ENCODE measurements at places on chromosomes 7 and 10.

- no peak for DNase-seq
- H3K4me1 ChIP-seq = peaks cover 6% of the 10 kb centered on the region
- no peak overlapping the region for H3K27ac ChIP-seq
- no peaks in the 10 kb centered on the region for H3K27me3 ChIP-seq
Observed at GRCh38 chr10:92816091-92816531, 32.2 kb upstream of the EXOC6 start.

- no peak overlapping the region for H3K27ac ChIP-seq
- peaks cover 8% of the 10 kb centered on the region for H3K27me3 ChIP-seq
- H3K4me3 ChIP-seq = peak overlapping the region; percentile 18
- H3K4me1 ChIP-seq = peaks cover 7% of the 10 kb centered on the region
- no peak for DNase-seq
- peaks cover 2% of the 10 kb centered on the region for H3K36me3 ChIP-seq
Observed at GRCh38 chr10:31977440-31978155, 49.0 kb upstream of the ARHGAP12 start.

DNA sequence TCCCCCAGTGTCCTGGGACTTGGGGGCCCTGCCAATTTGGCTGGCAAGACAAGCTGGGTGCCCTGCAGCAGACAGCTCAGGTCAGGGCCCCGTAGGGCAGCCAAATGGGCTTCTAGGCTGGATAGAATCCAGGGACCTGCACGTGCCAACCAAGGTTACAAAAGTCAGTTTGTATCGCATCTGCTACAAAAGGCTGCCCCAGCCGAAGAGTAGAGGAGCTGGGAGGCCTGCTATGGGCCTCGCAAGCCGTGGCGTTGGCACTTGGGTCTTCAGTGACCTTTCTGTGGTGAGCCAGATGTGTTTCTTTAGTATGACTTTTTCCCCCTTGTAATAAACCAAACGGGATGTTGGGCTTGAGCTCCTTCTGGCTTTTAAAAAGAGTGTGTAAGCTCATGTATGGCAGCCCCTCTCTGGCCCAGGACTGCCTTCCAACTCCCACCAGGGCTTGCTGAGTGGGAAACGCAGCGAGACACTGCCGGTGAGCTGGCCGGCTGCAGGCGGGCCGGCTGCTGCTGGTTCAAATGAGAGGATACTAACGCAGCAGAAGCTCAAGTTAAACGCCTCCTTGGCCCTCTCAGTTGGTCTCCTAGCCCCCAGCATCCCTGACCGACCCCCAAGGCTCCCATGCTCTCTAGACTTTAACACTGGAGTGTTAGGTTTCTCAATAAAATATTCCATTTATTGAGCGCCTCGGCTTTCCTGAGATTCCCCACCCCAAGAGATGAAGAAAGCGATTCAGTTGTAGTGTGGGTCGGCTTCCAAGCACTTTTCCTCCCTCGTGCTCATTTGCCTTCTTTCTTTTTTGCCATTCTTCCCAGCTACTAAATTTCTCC, 3.1 kb upstream of the HOXA10 start:
- no peak for DNase-seq
- peaks cover 5% of the 10 kb centered on the region for H3K4me1 ChIP-seq
- peaks cover 25% of the 10 kb centered on the region for H3K27me3 ChIP-seq
- H3K4me3 ChIP-seq = no peak overlapping the region

DNA sequence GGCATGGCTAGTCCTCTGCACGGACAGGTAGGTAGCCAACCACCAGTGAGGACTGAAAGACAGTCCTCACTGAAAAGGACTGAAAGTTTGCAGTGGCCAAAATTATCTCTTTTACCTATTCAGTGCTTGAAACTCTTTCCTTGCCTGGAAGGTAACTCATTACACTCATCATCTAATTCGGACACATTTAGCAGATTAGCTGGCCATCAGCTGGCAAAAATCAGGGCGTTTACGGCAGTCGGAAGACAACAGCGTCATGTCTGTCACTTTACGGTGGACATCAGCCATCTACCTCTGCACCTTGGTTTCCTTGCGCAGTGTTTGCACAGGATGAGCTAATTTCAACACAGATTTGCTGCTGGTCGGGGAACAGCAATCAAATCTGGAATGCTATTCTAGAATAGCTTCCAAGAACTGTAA, 740 bp downstream of the ANXA7 start:
- no peaks in the 10 kb centered on the region for H3K27me3 ChIP-seq
- peak overlapping the region; percentile 93 for H3K4me3 ChIP-seq
- peaks cover 2% of the 10 kb centered on the region for H3K36me3 ChIP-seq
- H3K27ac ChIP-seq = peak overlapping the region; percentile 96
- no peak for DNase-seq

GRCh38 chr7:151367284-151367683, 25.7 kb downstream of the NUB1 start:
- peak overlapping the region; percentile 46 for H3K27ac ChIP-seq
- peaks cover 25% of the 10 kb centered on the region for H3K36me3 ChIP-seq
- no peaks in the 10 kb centered on the region for H3K27me3 ChIP-seq
- H3K4me1 ChIP-seq = peaks cover 3% of the 10 kb centered on the region
- no peak for DNase-seq

GRCh38 chr10:71006506-71006905, 118.1 kb upstream of the PCBD1 start:
- H3K27me3 ChIP-seq = peaks cover 11% of the 10 kb centered on the region
- no peak for DNase-seq
- H3K27ac ChIP-seq = no peak overlapping the region
- no peaks in the 10 kb centered on the region for H3K36me3 ChIP-seq
- H3K4me3 ChIP-seq = no peak overlapping the region
- H3K4me1 ChIP-seq = no peaks in the 10 kb centered on the region

DNA sequence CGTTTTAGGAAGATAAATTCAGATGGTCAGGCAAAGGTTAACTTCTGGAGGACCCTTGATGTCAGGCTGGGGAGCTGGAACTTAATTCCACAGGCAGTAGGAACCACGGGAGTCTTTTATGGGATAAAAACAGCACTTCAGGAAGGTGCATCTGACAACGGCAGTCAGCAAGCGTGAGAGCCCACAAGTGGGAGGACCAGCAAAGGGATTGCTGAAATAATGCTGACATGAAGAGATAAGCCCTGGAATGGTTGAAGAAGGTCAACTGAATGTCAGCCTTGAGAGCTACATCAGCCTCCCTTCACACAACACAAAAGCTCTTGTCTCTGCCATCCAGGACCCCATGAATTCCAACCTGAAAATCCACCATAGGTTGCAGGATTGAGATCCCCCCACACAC, 138.8 kb downstream of the SORCS1 start:
- no peak for DNase-seq
- H3K27me3 ChIP-seq = peaks cover 2% of the 10 kb centered on the region
- H3K27ac ChIP-seq = no peak overlapping the region
- H3K4me1 ChIP-seq = no peaks in the 10 kb centered on the region
- H3K4me3 ChIP-seq = no peak overlapping the region

DNA sequence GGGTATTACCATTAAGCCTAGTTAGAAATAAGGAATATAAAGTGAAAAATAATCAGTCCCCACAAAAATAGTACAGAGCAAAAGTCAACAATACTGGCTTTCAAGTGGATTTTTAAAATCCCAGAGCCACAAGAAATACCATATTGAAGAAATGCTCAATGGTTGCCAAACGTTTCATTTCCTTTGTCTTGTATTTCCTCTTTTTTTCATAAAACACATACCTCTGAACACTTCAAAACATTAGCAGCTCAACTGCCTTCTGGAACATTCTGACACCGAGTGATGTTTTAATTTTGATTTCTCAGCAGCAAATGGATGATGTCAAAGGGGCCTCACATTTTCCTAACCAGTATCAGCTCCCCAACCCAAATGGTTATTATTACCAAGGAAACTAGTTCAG, 10.5 kb downstream of the NOD1 start:
- DNase-seq = no peak
- peaks cover 13% of the 10 kb centered on the region for H3K36me3 ChIP-seq
- peaks cover 57% of the 10 kb centered on the region for H3K4me1 ChIP-seq
- H3K27ac ChIP-seq = peak overlapping the region; percentile 77
- peak overlapping the region; percentile 33 for H3K4me3 ChIP-seq
- H3K27me3 ChIP-seq = no peaks in the 10 kb centered on the region

DNA sequence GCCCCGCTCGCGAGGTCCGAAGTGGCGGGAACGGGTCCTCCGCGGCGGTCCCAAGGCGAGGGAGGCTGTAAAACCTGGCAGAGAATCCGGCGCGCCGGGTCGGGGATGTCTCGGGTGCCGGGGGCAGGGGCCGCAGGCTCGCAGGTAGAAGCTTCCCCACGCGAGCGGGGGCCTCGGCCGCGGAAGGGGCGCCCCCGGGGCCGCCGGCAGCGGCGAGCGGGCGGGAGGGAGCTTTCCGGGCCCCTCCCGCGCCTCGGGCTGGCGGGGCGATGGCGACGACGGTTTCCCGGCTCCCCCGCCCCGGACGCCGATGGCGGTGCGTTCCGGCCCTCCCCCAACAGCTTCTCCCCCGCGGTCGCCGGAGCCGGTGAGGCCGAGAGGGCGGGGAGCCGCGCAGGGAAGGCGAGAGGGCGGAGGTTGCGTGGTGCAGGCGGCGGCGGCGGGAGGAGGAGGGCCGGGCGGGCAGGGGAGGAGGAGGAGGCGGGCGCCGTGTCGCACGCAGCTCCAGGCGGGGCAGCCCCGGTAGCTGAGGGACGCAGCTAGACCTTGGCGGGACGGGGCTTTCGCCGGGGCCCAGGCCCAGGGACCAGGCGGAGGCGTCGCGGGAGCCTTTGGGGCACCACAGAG, at the start of gene CUL1:
Gene CUL1, plus strand, starts transcription at position 507 of the 627 bp plus-strand sequence. CDS start 31,220 bp downstream, outside the sequence.
- H3K27ac ChIP-seq = peak within 1 kb of the TSS; percentile 91
- peaks cover 40% of the 10 kb centered on the region for H3K4me1 ChIP-seq
- no peaks in the 10 kb centered on the region for H3K36me3 ChIP-seq
- H3K4me3 ChIP-seq = peak within 1 kb of the TSS; percentile 92

GRCh38 chr10:54854389-54854788, 53.4 kb upstream of the PCDH15 start:
- no peak overlapping the region for H3K4me3 ChIP-seq
- no peak for DNase-seq
- no peaks in the 10 kb centered on the region for H3K36me3 ChIP-seq
- H3K27ac ChIP-seq = no peak overlapping the region
- no peaks in the 10 kb centered on the region for H3K4me1 ChIP-seq

GRCh38 chr7:104664648-104665047, 336.2 kb downstream of the LHFPL3 start:
- H3K36me3 ChIP-seq = no peaks in the 10 kb centered on the region
- H3K4me3 ChIP-seq = no peak overlapping the region
- DNase-seq = no peak
- H3K27ac ChIP-seq = no peak overlapping the region
- peaks cover 2% of the 10 kb centered on the region for H3K27me3 ChIP-seq
- no peaks in the 10 kb centered on the region for H3K4me1 ChIP-seq

DNA sequence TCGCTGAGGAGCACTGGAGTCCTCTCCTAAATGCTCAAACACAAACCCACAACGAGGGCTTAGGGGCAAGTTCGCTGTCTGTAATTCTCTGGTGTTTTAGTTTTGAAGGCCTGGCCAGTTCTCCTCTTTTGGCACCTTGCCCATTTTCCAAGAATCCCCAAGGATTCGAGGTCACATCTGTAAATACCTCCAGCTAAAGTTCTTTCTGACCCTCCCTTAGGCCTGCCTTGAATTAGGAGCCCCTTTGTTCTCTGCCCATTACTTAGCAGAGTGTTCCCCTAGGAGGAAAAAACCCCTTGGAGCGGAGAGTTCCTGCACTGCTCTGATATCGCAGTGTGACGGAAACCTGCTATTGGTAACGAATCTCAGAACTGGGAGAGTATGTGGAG, 743 bp upstream of the PYROXD2 start:
- H3K4me3 ChIP-seq = no peak overlapping the region
- H3K27me3 ChIP-seq = no peaks in the 10 kb centered on the region
- H3K4me1 ChIP-seq = peaks cover 3% of the 10 kb centered on the region
- no peak for DNase-seq

GRCh38 chr10:132397036-132397541, at the start of gene PWWP2B:
Gene PWWP2B, plus strand, starts transcription at chr10:132397200. Its CDS starts 27 bp downstream, at chr10:132397227.
- peak within 1 kb of the TSS; percentile 89 for H3K27ac ChIP-seq
- H3K36me3 ChIP-seq = peaks cover 5% of the 10 kb centered on the region
- peak within 1 kb of the TSS; percentile 92 for H3K4me3 ChIP-seq
- peaks cover 55% of the 10 kb centered on the region for H3K4me1 ChIP-seq
- peak; percentile 56 for DNase-seq
- no peaks in the 10 kb centered on the region for H3K27me3 ChIP-seq

DNA sequence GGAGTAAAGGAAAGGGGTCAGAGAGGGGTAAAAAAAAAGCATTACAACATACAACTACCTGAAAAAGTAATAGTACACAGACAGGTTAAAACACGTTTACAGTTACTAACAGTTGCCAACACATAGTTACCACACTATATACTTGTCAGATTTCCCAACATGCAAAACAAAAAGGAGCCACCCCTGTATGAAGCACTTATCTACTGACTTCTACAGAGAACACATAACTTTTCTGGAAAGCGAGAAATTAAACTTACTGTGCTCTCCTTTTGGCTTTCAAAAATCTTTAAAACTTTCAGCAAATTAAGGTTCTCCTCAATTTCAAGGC, 2.1 kb downstream of the ABI1 start:
- H3K4me3 ChIP-seq = peak overlapping the region; percentile 100
- peak overlapping the region; percentile 100 for H3K27ac ChIP-seq
- peaks cover 2% of the 10 kb centered on the region for H3K27me3 ChIP-seq
- H3K4me1 ChIP-seq = peaks cover 34% of the 10 kb centered on the region
- H3K36me3 ChIP-seq = peaks cover 8% of the 10 kb centered on the region

- no peak for DNase-seq
- H3K4me3 ChIP-seq = no peak overlapping the region
- H3K36me3 ChIP-seq = no peaks in the 10 kb centered on the region
- H3K4me1 ChIP-seq = peaks cover 6% of the 10 kb centered on the region
Observed at GRCh38 chr7:102991540-102992214, 78.9 kb downstream of the LRRC17 start.

- no peaks in the 10 kb centered on the region for H3K36me3 ChIP-seq
- H3K4me1 ChIP-seq = no peaks in the 10 kb centered on the region
- no peaks in the 10 kb centered on the region for H3K27me3 ChIP-seq
- H3K4me3 ChIP-seq = no peak overlapping the region
Observed at GRCh38 chr7:35596061-35596460, 98.9 kb downstream of the HERPUD2 start.

DNA sequence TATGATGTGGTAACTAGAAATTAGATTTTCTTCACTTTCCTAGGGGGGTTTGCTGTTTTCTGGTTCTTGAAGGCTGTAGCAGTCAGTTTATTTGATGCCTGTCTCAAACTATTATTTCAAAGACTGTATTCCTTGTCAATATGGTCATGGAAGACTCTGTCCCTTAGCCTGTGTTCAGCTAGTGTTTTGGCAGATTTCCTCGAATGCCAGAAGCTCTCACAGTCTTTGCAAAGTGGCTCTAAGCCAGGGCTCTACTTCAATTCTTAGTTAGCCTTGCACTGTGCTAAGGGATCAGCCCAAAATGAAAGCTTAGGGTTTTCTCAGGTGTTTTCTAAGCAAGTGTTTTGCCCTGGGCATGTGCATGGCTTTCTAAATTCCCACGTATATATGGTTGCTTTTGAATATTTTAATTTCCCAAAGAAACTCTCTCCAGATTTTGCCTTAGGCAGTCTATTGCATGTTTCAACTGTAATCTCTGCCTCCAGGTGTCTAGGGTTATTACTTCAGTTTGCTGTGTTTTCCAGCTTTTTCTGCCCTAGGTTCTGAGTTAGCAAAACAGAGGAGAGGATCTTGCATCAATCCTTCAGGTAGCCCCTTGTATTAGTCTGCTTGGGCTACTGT, 7.2 kb upstream of the C1GALT1 start:
- no peak overlapping the region for H3K4me3 ChIP-seq
- no peak for DNase-seq
- peaks cover 45% of the 10 kb centered on the region for H3K36me3 ChIP-seq
- H3K4me1 ChIP-seq = peaks cover 28% of the 10 kb centered on the region
- no peaks in the 10 kb centered on the region for H3K27me3 ChIP-seq
